ENCODE measurements at places on chromosomes 16 and 17.

GRCh38 chr16:58034128-58034685 is 8.7 kb downstream of the MMP15 start:
- no peak for DNase-seq

GRCh38 chr16:85157813-85158742 is 45.8 kb upstream of the CIBAR2 start:
- DNase-seq, result no peak

- no peak for DNase-seq
Measured at GRCh38 chr17:1920948-1921351, 91.1 kb downstream of the RPA1 start.

DNA sequence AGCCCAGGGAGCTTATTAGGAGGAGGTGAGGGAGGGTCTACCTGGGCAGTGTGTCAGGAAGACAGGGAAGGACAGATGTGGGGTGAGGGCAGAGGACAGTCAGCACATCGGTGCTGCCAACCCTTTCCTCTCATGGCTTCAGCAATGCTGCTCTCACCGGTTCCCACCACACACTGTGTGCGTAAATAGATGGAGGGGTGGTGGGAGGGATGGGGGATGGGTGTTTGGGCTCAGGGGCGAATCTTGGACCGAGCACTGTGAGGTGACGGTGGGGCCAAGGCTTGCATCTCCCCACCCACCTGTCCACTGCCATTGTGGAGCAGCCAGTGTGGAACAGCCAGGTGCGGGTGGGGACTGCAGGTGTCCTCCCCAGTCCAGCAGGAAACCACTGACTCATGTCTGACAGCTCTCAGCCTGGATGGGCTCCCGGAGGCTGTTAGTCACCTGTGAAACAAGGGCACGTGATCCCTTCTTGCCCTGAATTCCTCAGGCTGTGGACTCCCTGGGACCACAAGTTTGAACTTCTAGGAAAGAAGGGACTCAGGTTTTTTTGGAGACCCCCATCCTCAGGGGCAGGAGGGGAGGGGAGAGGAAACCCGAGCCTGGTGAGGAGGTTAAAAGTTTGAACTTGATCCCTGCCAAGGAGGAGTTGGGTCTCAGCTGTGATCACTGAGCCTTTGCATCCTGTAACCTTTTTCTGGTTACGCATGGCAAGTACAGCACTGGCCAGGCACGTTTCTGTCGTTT is 42.7 kb upstream of the SMPD3 start:
- DNase-seq, result no peak

DNA sequence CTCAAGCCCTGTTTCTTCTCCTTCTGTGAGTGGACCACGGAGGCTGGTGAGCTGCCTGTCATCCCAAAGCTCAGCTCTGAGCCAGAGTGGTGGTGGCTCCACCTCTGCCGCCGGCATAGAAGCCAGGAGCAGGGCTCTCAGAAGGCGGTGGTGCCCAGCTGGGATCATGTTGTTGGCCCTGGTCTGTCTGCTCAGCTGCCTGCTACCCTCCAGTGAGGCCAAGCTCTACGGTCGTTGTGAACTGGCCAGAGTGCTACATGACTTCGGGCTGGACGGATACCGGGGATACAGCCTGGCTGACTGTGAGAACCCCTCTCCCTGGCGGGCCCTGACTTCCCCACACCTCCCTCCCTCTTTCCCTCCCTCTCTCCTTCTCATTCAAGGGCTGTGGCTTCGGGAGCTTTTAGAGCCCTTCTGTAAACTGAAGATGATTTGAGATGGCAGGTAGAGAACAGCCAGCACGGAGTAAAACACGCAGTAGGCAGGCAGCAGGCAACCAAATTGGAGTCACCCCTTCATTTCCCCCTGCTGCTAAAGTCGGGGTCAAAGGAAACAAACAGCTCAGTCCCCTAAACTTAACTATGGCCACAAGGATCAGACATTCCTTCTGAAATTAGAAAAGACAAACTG is 3.9 kb downstream of the SPACA3 start:
- DNase-seq, result no peak

DNA sequence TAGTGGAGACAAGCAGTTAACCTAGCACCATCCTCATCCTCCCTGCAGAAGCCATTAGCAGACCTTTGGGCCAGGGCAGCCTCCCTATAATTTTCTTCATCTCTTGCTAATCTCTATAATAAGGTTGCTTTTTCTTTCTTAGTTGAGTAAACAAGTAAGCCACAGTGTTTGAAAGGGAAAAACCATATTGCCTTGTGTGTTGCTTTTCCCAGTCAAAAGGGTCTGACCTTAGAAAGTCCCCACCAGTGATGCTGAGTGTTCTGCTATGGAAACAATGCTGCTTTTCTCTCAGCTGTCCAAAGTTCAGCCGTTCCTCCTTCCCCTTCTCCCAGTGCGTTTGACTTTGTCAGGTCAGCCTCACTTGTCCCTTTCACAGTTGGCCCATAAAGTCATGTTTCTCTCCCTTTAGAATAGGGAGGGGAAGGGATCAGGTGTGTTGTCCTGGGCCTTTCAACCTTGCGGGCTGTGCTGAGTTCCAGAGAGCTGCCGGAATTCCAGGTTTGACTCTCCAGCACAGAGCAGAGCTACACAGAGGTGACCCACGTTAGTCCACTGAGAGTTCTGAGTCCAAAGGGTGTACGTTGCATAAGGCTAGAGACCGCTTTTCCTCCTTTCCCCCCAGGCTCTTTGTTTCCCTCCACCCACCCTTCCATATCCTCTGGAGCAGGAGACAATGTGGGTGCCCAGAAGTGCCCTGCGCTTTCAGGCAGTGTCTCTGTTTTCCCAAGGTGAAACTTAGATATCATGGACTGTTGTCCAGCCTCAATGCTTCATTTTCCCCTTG is 15.9 kb upstream of the CLEC18C start:
- DNase-seq, result no peak

- no peak for DNase-seq
Measured at GRCh38 chr16:27265982-27266381, 2.6 kb downstream of the NSMCE1 start.

- no peak for DNase-seq
Measured at GRCh38 chr17:14579716-14580115, 278.8 kb downstream of the HS3ST3B1 start.

DNA sequence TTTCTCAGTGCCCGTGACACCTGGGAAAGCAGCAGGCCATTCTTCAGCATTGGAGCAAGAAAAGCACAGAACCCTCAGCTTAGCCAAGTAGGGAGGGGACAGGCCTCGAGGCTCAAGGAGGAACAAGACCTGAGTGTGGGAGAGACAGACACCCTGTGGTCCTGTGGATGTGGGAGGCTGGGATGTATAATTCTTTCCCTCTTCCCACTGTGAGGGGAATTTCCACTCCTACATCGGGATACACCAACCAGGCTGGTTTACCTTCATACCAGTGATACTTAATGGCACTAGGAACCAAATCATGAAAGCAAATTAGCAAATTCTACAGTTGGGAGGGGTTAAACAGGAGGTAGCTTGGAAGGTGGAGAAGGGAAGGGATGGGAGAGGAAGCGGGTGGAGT is 41.7 kb downstream of the LYRM1 start:
- DNase-seq, result no peak

DNA sequence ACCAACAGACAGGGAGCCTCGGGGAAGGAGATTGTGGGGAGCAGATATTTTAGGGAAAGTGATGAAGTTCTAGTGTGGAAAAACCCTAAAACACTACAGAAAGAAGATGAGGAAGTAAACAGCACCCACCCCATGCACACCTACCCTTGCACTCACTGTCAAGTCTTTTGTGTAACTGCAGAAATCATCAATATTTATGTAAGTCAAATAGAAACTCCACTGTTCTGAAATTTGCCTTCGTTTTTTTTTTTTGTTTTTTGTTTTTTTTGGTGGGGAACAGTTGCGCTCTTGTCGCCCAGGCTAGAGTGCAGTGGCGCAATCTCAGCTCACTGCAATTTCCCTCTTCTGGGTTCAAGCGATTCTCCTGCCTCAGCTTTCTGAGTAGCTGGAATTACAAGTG is 273.4 kb downstream of the CPPED1 start:
- no peak for DNase-seq

DNA sequence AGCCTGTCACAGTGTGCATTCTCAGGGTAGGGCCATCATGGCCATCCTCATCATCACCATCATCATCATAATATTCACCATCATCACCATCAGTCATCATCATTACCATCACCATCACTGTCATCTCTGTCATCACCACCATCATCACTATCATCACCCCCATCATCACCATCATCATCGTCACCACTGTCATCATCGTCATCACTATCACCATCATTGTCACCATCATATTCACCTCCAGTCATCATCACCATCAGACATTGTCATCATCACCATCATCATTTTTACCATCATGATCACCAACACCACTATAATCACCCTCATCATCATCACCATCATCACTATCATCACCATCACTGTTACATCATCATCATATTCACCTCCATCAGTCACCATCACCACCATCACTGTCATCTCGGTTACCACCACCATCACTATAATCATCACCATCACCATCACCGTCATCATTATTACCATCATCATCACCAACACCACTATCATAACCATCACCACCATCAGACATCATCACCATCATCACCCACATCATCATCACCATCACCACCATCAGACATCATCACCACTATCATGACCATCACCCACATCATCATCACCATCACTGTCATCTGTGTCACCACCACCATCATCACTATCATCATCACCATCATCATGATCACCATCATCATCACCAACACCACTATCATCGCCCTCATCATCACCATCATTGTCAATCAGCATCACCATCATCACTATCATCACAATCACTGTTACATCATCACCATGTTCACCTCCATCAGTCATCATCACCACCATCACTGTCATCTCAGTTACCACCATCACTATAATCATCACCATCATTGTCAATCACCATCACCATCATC is 8.5 kb downstream of the RPH3AL start:
- DNase-seq, result no peak

DNA sequence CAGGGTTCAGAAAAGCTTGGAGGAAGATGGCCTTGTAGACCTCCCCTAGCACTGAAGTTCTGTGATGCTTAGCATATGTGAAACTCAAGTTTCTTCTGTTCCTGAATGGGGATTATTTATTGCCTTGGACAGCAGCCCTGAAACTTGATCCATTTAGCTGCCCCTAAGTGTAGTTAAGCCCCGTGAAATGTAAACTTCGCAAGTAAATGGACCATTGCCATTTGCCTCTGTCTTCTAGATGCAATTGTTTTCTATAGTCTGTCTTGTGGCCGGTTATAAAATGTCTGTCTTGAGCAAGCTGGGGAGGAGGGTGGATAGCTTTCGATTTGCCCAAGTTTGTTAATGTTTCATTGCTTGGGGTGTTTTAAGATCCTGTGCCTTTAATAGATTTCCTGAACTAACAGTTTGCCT is 261.8 kb downstream of the CDH13 start:
- DNase-seq, result no peak

DNA sequence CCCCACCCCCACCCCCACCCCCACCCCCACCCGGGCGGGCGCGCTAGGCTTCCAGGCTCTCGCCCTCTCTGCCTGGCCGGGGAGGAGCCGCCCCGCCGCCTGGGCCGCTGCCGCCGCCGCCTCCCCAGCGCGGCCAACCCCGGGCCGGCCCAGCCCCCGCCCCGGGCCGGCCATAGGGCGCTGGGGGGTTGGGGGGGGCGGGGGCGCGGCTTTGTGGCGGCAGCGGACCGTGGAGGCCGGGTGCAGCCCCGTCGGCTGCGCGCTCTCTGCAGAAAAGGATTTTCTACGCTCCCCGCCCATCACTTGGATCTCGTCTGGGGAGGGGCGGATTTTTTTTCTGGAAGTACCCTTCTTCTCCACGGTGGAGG is 230.9 kb downstream of the MRTFB start:
- DNase-seq, result no peak

DNA sequence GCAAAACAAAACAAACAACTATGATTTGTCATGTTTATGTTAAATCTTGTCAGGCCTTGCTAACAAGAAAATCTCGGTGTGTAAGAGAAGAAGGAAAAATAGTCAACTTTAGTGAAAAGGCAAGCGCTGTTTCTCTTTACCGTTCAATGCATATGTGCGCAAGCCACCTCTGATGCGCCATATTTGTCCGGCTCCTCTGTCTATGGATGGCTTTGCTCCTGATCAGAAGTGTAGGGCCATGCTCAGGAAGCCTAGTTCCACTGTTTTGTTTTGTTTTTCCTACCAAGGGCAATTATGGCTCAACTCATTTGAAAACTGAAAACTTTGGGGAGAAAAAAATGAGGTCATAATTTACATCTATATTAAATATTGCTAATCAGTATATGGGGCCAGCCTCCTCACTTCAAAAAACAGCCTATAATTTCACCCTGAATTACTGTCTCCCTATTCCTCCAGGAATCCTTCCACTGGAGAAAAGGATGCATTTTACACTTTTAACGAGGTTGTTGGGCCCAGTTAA is 4.5 kb downstream of the MAF start:
- DNase-seq, result no peak

DNA sequence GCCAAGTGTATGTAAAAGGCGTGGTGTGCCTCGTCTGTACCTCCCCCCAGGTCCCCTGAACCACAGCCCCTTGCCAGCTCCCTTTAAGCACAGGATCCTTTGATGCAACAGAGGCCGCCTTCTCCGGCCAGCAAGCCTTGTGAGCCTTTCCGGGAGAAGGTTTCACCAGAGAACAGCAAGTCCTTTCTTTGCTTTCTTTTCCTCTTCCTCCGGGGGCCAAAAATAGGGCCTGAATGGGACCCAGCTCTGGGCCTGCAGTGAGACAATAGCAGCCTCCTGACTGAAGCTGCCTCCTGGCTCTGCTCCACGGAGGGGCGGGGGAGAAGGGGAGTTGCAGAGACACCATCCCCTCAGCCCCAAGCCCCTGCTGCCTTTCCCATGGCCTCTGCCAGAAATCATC is 9.0 kb downstream of the ADGRG1 start:
- no peak for DNase-seq

DNA sequence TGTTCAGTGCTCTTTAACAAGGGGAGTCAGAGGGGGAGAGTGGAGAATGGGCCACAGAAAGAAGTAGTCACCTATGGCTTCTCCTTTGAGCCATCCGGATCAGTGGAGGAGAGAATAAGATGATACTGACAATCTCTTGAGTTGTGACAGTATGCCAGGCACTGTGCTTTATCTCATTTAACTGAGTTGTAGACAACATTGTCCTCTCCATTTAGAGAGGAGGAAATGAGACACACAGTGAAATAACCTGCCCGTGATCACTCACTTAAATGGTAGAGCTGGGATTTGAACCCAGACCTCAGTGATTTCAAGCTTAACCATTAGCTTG is 17.8 kb upstream of the EEF2K start:
- DNase-seq, result no peak

GRCh38 chr17:38942696-38943334 is 17.4 kb downstream of the LASP1NB start:
- DNase-seq, result no peak

GRCh38 chr17:40945414-40945813 is 8.0 kb upstream of the KRT23 start:
- no peak for DNase-seq

DNA sequence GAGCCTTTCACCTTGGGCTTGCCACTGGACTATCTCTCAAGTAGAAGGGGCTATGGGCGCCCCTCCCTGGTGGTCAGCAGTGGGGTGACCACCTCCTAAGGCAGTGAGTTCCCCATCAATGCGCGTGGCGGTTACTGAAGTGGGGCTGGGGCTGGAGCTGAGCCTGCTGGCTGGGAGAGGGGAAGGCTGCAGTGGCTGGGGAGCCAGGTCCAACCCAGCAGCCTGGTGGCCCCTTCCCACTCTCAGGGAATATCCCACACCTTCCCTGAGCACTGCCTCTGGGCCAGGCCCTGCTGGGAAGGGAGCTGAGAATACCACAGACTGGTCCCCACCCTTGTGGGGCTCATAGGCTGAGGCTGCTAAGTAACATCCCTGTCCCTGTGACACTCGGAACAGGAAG is 19.8 kb upstream of the MPRIP start:
- DNase-seq, result no peak

All from thoracic aorta (tissue), 2 donors.